ENCODE measurements at places on chromosomes 3 and 15. TPM values are rescaled to one million over a fixed set of nuclear protein-coding genes. Genes with fewer than 3 reads are reported as not detected.

GRCh38 chr3:46576386-46576785, 10.3 kb upstream of the LRRC2 start:
- H3K27me3 ChIP-seq: no peaks in the 10 kb centered on the region
- H3K27ac ChIP-seq: peak overlapping the region; percentile 96
- no peak for DNase-seq
- peaks cover 18% of the 10 kb centered on the region for H3K4me1 ChIP-seq
- H3K4me3 ChIP-seq: peak overlapping the region; percentile 92
- H3K36me3 ChIP-seq: peaks cover 29% of the 10 kb centered on the region

- no peak overlapping the region for H3K27ac ChIP-seq
- no peaks in the 10 kb centered on the region for H3K36me3 ChIP-seq
- H3K4me1 ChIP-seq: peaks cover 6% of the 10 kb centered on the region
- H3K4me3 ChIP-seq: no peak overlapping the region
- no peaks in the 10 kb centered on the region for H3K27me3 ChIP-seq
Measured at GRCh38 chr3:172101107-172101506, 61.7 kb downstream of the FNDC3B start.

DNA sequence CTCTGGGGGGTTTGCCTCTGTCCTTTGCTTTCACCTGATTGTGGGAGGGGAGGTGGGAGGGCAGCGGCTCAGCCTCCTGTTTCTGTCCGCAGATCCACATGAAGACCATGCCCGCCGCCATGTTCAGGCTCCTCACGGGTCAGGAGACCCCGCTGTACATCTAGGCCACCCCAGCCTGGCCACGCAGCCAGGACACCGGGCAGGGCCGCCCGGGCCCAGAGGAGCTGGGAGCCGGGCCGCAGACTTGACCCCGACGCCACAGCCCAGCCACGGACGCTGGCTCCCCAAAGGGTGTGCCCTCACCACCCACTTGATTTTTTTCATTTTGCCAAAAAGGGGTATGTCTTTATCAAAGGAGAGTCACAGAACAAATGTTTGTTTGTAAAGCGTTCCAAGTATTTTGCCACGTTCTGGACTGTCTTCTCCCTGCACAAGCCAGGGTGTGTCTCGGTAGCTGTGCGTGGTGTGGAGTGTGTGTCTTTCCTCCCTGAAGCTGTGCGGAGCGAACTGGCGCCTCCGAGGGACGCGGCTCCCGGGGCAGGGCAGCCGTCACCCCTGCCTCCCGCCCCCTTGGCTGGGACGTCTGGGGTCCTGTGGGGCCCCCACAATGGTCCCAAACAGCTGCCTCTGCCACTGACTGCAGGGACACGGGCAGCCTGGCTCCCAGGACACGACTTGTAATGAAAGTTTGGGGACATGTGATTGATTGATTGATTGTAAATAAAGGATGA, 152.5 kb downstream of the NSMCE3 start:
- no peak overlapping the region for H3K27ac ChIP-seq
- H3K36me3 ChIP-seq: no peaks in the 10 kb centered on the region
- H3K27me3 ChIP-seq: no peaks in the 10 kb centered on the region
- DNase-seq: no peak

REC114 gene
- total RNA-seq: not detected

CLRN1 gene
- not detected for total RNA-seq

DNA sequence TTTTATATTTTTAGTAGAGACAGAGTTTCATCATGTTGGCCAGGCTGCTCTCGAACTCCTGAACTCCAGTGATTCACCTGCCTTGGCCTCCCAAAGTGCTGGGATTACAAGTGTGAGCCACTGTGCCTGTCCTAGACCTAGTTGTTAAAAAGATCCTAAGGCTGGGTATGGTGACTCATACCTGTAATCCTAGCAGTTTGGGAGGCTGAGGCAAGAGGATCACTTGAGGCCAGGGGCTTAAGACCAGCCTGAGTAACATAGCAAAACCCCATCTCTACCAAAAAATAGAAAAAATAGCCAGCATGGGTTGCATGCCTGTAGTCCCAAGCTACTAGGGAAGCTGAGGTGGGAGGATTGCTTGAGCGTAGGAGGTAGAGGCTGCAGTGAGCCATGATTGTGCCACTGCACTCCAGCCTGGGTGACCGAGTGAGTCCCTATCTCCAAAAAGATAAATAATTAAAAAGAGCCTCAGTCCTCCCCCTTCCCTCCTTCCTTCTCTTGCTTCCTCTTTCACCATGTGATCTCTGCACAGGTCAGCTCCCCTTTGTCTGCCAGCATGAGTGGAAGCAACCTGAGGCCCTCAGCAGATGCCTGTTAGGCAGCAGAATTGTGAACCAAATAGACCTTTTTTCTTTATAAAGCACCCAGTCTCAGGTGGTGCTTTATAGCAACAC, 9.8 kb upstream of the FNDC3B start:
- DNase-seq: no peak
- H3K27me3 ChIP-seq: no peaks in the 10 kb centered on the region
- no peak overlapping the region for H3K4me3 ChIP-seq

DNA sequence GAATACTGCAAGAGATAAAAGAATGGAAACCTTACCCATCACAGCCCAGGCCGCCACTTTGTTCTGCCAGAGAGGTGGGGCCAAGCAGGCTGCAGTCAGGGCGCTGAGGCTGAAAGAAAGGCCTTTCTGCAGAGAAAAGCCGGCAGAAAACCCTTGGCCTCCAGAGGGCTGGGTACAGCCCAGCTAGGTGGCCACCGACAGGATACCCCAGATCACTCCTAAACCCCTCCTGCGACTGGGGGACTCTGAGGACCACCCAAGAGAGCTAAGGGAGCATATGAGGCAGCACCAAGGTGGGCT, 69.3 kb downstream of the SMAD6 start:
- no peak overlapping the region for H3K4me3 ChIP-seq
- H3K4me1 ChIP-seq: peaks cover 5% of the 10 kb centered on the region
- DNase-seq: no peak
- H3K27me3 ChIP-seq: no peaks in the 10 kb centered on the region
- H3K27ac ChIP-seq: no peak overlapping the region

GPR15 gene
- total RNA-seq: not detected

ROPN1B gene
- not detected for total RNA-seq

NANOGP8 gene
- total RNA-seq: 91.5 TPM

GOLGA8G gene
- not detected for total RNA-seq

GP5 gene
- total RNA-seq: not detected

- no peaks in the 10 kb centered on the region for H3K27me3 ChIP-seq
- no peak for DNase-seq
- H3K4me1 ChIP-seq: no peaks in the 10 kb centered on the region
- H3K4me3 ChIP-seq: no peak overlapping the region
- H3K27ac ChIP-seq: no peak overlapping the region
Measured at GRCh38 chr3:62261736-62262135, 111.6 kb downstream of the FEZF2 start.

PRTG gene
- total RNA-seq: 4.4 TPM

GRCh38 chr15:87827131-87827530, 429.4 kb downstream of the NTRK3 start:
- no peak overlapping the region for H3K4me3 ChIP-seq
- no peaks in the 10 kb centered on the region for H3K4me1 ChIP-seq
- H3K36me3 ChIP-seq: no peaks in the 10 kb centered on the region
- H3K27me3 ChIP-seq: no peaks in the 10 kb centered on the region
- DNase-seq: no peak

- no peaks in the 10 kb centered on the region for H3K27me3 ChIP-seq
- no peak overlapping the region for H3K27ac ChIP-seq
- no peak overlapping the region for H3K4me3 ChIP-seq
- no peak for DNase-seq
- H3K36me3 ChIP-seq: no peaks in the 10 kb centered on the region
Measured at GRCh38 chr3:194109192-194109863, 26.6 kb upstream of the HES1 start.

POU1F1 gene
- not detected for total RNA-seq

DNA sequence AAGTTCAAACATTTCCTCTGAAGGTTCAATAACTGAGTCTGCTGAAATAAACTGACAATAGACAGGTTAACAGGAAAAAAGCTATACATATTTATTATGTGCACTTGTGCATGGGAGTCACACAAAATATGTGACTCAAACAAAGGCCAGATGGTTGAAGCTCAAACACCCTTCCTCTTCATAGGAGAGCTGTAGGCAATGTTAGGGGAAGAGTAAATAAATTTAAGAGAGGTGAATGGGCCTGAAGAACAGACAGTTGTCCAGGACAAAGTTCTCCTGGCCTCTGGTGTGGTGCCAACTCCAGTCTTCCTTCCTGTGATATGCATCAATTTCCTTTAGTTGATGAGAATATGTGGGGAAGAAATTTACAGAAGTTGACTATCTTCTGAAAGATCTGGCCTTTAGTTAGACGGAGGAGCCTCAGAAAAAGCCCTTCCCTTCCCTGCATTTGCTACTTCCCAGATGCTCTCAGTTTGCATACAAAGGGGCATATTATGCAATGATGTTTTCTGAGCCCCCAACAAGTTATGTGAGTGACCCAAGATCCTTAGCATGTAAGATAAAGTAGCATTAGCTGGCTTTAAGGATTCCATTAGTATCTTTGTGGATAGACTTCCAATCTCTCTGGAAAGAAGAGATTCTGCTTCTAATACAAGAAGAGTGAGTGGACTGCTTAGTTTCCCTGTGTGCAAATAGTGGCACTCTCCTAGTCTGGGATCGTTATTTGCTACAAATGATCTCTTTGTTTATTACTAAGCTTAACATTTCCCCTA, 96.4 kb upstream of the IGSF10 start:
- H3K27ac ChIP-seq: no peak overlapping the region
- H3K4me1 ChIP-seq: no peaks in the 10 kb centered on the region
- no peak for DNase-seq
- no peak overlapping the region for H3K4me3 ChIP-seq
- H3K27me3 ChIP-seq: no peaks in the 10 kb centered on the region

WDR93 gene
- not detected for total RNA-seq

- H3K4me1 ChIP-seq: 0 out of 2 replicates have a peak, but pooled peaks cover 3% of the 10 kb centered on the region
- peak; percentile 92 for DNase-seq
- H3K36me3 ChIP-seq: no peaks in the 10 kb centered on the region
- H3K27me3 ChIP-seq: no peaks in the 10 kb centered on the region
Measured at GRCh38 chr3:12994607-12995388, 78.4 kb downstream of the IQSEC1 start.

DNA sequence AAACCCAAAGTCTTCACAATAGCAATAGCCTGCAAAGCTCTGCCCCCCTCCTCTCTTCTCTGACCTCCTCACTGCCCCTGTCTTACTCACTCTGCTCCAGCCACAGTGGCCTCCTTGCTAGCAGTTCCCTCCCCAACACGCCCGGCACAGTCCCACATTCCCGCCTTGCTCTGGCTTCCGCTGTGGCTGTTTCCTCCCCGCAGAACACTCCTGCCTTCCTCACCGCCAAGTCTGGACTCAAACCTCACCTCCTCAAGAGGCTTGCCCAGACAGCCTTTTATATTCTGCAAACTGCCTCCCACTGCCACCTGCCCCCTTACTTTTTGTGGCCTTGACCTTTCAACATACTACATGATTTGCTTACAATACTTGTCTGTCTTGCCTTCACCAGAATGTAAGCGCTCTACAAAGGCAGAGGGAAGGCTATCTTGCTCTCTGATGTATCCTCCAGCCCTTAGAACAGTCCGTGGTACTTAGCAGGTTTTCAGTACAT, 406 bp upstream of the MPI start:
- H3K4me3 ChIP-seq: peak overlapping the region; percentile 86
- peaks cover 30% of the 10 kb centered on the region for H3K36me3 ChIP-seq
- H3K27ac ChIP-seq: no peak overlapping the region
- DNase-seq: peak; percentile 59

SPESP1 gene
- not detected for total RNA-seq

- H3K4me3 ChIP-seq: no peak overlapping the region
- no peaks in the 10 kb centered on the region for H3K27me3 ChIP-seq
- H3K36me3 ChIP-seq: peaks cover 2% of the 10 kb centered on the region
- H3K4me1 ChIP-seq: peaks cover 9% of the 10 kb centered on the region
- no peak overlapping the region for H3K27ac ChIP-seq
Measured at GRCh38 chr3:172213904-172214303, 174.5 kb downstream of the FNDC3B start.

DNA sequence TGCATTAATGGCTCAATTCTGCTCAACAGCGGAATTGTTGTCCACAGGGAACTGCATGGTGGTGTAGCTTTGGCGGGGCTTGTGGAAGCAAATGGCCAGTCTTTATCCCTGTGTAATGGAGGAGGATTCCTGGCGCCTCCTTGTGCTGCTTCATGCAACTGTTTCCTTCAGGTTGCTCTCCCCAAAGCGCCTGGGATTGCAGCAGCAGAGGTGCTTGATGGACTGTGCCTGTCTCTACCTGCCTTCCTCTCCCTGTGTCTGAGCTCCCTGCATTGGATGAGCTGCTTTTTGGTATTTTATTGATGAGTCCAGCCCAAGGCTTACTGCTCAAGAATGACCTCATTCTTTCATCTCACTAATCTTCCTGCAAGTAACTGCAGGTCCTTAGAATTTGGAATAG, 72.9 kb upstream of the NDN start:
- peak; percentile 50 for DNase-seq
- no peak overlapping the region for H3K27ac ChIP-seq
- H3K27me3 ChIP-seq: no peaks in the 10 kb centered on the region

DNA sequence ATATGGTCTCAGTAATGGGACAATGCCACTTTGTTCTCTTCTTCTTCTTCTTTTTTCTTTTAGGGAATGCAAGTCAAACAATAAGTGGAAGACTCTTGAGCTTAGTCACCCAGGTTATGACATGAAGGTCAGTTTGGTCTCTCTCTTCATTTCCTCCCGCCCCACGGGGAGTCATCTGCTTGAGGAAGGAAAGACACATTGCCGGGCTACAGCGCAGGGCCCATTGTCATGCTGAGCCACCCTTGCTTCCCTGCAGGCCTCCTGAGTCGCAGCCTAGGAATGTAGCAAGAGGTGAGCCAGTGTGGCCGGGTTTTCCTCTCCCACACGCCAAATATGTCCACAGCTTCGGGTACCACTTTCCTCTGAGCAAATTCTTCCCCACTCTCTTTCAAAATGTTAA, 47.6 kb downstream of the RAP2B start:
- DNase-seq: peak; percentile 89
- H3K27ac ChIP-seq: no peak overlapping the region
- no peaks in the 10 kb centered on the region for H3K36me3 ChIP-seq
- no peaks in the 10 kb centered on the region for H3K27me3 ChIP-seq
- H3K4me1 ChIP-seq: peaks cover 4% of the 10 kb centered on the region

GRCh38 chr15:55256281-55257011, 33.2 kb downstream of the RAB27A start:
- H3K4me1 ChIP-seq: no peaks in the 10 kb centered on the region
- no peak overlapping the region for H3K27ac ChIP-seq
- no peak for DNase-seq
- H3K27me3 ChIP-seq: no peaks in the 10 kb centered on the region
- no peaks in the 10 kb centered on the region for H3K36me3 ChIP-seq
- H3K4me3 ChIP-seq: no peak overlapping the region

DNA sequence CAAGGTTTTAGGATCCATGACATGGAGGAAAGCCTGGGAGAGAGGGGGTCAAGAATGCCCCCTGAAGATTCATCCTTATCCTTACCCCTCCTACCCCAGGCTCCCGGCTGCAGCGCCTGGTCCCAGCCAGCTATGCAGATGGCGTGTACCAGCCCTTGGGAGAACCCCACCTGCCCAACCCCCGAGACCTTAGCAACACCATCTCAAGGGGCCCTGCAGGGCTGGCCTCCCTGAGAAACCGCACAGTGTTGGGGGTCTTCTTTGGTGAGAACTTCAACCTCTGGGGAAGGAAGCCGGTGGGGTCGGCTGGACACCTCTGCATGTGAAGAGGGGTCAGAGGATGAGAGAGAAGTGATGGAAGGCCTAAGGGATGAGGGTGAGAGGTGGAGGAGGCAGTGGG, 4.3 kb downstream of the DUOX1 start:
- DNase-seq: no peak
- no peaks in the 10 kb centered on the region for H3K4me1 ChIP-seq
- no peaks in the 10 kb centered on the region for H3K36me3 ChIP-seq
- no peak overlapping the region for H3K4me3 ChIP-seq
- peaks cover 68% of the 10 kb centered on the region for H3K27me3 ChIP-seq

STT3B gene
- total RNA-seq: 83.1 TPM

DAZL gene
- 21.7 TPM for total RNA-seq

RYK gene
- 60.6 TPM for total RNA-seq

Data from H9 (cell line).